ENCODE measurements at places on chromosomes 13 and 19.

DNA sequence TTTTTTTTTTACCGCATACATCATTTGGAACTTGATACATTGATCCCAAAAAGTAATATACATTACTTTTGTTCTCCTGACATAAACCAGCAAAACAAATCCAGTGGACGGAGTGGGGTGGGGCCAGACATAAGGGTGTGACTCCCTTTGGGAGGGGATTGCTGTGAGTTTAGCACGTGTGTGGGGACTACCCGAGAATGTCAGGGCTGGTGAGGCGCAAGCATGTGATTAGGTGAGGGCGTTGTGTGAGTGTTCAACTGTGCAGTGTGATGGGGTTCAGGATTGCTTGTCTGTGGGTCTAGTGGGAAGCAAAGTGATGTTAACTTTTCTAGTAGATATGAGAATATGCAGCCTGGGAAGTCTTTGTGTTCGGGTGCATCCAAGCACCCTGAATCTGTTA is 468.0 kb downstream of the TSHZ3 start:
- no peak for DNase-seq

DNA sequence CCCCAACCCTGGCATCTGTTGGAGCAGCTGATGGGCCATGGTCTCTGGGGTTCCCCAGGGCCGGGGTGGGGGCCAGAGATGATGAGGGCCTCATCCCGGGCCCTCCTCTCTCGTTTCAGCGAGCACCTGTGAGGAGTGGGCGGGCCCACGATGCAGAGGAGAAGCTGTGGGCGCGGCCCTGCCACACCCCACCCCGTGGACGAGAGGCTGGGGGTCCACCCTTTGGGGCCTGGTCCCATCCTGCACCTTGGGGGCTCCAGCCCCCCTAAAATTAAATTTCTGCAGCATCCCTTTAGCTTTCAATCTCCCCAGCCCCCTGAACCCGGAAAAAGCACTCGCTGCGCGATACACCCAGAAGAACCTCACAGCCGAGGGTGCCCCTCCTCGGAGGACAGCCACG is 5.6 kb downstream of the HMG20B start:
- no peak for DNase-seq

DNA sequence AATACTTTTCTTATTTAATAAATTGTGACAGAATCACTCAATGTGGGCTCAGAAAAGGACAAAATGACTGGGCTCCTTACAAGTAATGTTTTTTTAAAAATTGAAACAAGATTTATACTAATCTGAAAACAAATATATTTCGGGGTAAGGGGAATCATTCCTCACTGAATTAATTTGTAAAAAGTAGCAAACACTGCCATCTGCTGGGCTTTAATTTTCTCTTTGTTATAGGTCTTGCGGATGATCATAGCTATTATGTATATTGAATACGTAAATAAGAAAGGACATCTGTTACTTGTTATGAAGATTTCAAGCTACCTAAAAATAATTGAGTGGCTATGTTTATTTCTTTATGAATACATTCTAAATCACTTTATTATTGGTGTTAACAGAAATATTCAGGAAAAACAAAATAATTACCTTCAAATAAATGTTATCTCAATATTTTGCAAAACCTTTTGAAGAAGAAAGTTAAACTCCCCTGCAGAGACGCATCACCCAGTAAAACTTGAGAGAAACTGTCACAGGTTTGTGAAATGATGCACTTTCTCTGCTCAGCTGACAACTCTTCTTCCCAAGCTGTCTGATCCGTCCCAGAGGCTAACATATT is 17.8 kb upstream of the ENOX1 start:
- no peak for DNase-seq

DNA sequence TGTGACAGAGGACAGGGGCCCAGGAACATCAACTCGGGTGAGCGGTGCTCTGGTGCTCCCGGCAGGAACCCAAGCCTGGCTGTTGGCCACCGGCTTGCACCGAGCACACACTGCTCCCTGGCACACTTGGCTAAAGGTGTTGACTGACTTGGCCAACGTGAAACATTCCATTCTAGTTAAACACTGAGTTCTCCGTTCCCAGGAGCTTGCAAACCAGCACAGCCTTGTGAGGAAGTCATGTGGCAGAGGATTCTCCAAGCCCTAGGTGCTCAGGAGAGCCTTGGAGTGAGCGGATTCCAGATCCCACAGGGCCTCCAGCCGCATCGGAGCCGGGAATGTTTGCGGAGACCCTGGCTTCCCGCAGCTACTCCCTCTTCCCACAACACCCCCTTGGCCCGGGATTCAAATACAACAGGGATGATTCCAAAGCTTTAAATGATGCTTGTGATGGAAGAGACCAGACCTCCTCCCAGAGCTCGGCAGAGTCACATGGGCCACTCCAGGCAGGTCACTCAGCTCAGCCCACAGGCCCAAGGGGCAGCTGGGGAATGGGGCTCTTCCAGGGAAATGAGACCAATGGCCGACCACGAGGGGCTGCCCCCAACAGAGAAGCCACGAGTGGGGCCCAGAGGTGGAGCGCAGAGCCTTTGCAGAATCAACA is 2.9 kb downstream of the C13orf46 start:
- DNase-seq: no peak

- DNase-seq: peak; percentile 23
Measured at GRCh38 chr19:17209126-17210036, 5.8 kb upstream of the USE1 start.
